ENCODE measurements at places on chromosomes 2 and 18. TPM values are rescaled to one million over a fixed set of nuclear protein-coding genes. Genes with fewer than 3 reads are reported as not detected.
A peak's percentile ranks its signal among the peaks of the same experiment; 100 is the strongest.

GRCh38 chr2:172345956-172346555 lies 81.3 kb upstream of the ITGA6 start:
- DNase-seq: no peak

The RGPD5 gene
- 8.0 TPM for polyA plus RNA-seq

- no peak for DNase-seq
These were observed 410.0 kb upstream of the KCNH7 start for GRCh38 chr2:163248376-163249253.

- no peak for DNase-seq
These were observed 4.3 kb downstream of the IL18RAP start for GRCh38 chr2:102427249-102427648.

GRCh38 chr18:811182-811891 lies 705 bp downstream of the YES1 start:
- no peak for DNase-seq

DNA sequence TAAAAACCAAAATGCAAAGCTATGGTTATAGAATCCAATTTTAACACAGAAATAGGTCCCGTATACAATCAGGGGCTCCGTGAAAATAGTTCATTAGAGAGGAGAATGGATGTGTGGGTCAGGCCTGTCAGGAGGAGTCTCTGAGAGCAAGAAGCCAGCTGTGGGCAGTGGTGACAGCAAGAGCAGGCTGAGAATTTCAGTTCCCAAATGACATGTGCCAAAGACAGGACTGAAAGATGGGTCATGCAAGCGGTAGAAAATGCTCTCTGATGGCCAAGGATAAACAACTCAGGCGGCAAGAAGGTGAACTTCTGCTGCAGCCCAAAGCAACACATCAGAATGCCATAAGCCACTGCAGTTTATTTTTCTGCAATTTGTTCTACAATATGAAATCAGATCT lies 100.4 kb downstream of the CCDC141 start:
- DNase-seq: no peak

DNA sequence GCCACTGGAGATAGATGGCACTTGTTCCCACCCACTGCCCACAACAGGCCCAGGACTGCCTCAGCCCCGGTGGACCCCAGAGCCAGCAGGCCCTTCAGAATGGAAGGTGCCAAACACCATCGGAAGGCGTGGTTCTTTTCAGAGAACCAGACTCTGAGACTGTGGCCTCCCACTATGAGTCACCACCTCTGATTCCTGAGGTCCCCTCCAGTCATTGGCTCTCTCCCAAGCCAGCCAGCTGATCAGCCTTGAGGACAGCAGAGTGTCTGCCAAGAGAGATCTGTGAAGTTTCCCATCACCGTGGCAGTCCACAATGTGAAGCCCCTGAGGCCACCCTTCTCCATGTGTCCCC lies 10.4 kb upstream of the MAP3K2 start:
- DNase-seq: peak; percentile 74

GRCh38 chr2:147846412-147847081 lies 1.7 kb downstream of the ACVR2A start:
- DNase-seq: no peak

- DNase-seq: no peak
These were observed 28.3 kb downstream of the PKP4 start for GRCh38 chr2:158484892-158485556.

DNA sequence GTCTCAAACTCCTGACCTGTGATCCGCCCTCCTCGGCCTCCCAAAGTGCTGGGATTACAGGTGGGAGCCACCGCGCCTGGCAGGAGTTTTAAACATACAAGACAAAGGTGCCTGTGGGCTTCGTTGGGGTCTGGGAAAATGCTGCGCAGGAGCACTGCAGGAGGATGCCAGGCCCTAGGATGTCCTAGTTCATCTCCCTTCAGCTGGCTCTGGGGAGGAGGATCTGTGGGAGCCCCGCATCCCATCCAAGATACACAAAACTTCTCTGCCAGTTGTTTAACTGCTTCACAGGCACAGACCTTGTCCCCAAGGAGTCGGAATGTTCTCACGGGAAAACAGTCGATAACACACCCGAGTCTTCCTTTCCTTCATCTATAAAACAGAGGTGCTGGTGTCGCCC lies 89.1 kb downstream of the POLR1A start:
- DNase-seq: no peak

DNA sequence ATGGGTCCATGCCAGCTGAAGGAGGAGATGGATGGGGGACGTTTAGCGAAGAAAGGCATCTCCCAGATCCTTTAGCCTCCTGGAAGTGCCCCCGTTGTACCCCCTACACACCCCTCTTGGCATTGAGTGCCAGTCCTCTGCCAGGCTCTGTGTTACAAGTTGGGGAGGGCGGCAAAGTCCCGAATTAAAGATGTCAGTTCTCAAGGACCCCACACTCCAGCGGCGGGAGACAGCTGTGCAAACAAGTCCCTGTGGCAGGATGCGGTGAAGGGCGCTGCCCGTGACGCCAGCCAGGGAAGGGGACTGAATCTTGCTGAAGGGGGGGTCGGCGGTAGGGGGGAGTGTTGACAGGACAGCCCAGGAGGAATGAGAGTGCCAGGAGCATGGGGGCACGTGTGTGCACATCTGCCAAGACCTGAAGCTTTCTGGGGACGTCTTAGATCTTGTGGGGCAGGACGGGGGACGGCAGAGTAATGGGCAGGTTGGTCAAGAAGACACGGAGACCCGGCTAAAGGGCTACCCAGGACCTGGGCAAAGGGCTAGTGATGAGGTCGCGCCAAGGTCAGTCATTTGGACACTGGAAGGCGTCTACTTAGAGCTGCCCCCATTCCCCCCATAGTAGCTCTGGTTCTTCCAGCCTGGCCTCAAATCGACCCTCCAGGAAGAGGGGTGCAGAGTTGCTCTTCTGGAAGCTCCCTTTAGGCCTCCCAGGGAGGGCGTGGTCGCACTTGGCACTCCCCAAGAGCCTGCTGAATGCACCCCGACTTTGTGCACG lies 2.8 kb upstream of the CTDSP1 start:
- DNase-seq: no peak

The ADRA2B gene
- polyA plus RNA-seq: not detected

DNA sequence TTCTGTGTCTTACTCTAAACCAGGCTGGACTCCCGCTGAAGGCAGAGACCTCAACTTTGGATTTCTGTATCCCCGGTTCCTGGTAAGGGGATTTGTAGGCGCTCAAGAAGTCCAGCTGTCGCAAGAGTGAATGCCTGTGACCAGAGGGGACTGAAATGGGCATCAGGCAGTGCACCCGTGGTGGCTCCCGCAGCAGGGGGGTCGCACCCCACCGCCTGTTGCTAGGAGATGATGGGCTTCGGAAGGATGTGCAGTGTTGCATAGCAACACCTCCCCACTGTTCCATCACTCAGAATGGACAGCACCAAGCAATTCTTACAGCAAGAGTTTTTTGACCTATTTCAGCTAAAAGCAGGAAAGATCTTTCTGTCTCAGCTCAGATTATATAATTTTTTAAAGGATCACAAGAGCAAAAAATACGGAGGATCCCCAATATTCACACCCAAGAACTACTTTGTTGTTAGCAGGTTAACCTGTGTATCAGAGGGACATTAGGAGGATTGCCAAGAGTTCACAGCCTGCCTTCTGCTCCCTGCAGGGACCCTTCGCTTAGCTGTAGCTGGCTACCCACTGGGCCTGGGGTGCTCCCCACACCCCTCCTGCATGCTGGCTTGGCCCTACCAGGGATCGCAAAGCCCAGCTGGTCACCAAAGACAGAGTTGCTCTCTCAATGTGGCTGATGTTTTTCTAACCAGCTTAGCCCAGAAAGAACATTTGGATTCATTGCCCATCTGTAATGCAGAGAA lies 63.8 kb downstream of the SOWAHC start:
- no peak for DNase-seq

GRCh38 chr2:212672186-212672585 lies 133.6 kb upstream of the ERBB4 start:
- no peak for DNase-seq

DNA sequence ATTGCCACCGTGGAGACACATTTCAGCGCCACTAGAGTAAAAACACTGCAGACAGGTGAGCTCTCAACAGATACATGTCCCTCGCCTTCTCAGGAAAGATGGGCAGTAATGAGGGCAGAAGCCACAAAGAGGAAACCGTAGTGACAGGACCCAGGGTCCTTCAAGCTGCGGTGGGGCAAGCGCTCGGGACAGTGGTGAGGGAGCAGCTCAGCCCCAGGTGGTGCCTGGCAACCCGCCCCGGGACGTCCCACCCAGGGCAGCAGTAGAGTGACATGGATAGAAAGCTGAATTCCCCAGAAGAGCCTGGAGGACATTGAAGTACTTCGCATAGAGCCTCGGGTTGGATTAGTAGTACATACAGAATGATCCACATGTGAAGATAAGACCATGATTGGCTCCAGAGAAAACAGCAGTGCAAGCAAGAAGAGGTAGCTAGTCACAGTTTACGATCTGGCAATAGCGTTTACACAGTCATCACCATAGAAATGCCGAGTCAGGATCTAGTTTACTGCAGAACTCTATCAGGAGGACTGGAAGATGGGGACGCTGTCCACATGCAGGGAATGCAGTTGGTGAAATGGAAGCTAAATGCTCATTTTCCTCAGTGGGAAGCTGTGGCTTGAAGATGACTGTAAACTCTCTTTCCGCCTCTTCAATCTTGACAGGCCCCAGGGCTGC lies 37.4 kb upstream of the ALPP start:
- no peak for DNase-seq

- DNase-seq: no peak
These were observed 106.8 kb upstream of the GALNT5 start for GRCh38 chr2:157150747-157151146.

DNA sequence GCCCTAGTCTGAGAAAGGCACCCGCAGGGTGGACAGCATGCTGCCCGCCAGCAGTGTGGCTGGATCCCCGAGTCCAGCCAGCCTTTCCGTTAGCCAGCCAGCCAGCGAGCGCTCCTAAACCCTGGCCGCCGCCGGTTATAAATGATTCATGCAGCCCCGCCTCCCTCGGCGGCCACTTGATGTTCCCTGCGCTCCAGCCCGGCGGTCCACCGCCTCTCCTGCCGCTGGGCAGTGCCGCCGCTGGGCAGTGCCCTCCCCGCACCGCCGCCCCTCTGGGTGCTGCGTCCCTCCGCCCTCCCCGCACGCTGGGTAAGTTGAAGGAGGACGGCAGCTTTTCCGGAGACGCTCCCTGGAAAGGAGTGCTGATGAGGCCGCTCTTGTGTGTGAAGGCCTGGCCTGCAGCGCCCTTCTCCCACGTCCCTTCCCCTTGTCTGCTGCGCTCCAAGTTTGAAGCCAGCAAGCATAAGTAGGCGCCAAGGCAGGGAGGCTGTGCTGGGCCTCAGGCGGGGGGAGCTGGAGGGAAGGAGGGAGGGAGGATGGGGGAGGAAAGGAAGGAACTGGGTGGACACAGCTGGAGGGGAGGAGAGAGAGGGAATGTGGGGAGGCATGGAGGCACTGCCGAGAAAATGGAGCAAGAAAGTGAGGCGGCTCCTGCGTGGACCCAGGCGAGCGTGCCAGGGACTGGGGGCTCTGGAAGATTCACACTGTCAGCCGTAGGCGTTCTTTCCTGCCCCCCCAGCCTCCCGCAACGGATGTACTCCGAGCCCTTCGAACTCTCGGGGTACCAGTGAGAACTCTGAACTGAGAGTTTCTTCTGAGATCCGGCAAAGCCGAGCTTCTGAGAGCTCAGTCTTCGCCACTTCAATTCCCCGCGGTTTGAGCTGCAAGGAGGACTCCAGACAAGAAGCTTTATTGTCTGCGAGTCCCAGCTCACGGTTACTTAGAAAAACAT lies 131.9 kb downstream of the GLI2 start:
- peak; percentile 39 for DNase-seq

DNA sequence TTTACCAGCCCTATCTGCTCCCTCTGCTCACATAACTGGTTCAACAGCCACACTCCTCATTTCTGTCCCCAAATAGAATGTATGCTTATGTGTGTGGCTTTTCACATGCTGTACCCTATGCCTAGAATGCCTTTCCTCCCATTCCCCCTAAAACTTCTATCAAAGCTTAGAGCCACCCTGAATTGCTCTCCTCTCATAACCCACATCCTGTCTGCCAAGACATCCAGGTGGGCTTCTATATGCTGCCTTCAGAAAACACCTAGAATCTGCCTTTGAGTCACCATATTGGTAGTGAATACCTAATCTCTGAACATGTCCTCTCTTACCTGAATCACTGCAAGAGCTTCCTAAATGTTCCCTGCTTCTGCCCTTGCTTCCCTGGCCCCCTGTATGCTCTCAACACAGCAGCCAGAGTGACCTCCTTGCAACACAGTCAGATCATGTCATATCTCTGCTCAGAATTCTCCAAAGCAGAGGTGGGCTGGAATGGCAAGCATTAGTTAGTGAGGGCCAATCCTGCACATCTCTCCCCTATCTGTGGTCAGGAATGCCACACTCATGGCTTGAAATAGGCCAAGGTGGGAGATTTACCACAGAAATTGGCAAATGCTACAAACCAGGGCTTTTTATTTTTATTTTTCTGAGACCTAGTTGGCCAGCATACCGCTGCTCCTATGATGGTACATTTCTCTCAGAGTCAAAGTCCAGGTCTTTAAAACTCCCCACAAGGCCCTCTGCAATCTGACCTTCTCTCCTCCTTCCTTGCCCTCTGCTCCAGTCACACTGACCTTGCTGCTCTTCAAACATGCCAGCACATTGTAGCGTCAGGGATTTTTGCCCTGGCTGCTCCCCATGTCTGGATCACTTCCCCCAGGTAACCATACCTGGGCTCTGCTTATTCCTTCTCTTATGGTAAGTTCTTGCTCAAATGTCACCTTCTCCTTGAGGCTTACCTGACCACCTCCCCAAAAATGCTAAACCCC lies 111.8 kb upstream of the STON1 start:
- DNase-seq: no peak

- DNase-seq: peak; percentile 4
These were observed 558 bp downstream of the MRPS5 start for GRCh38 chr2:95121093-95121406.

- DNase-seq: no peak
These were observed 233.4 kb downstream of the WDR7 start for GRCh38 chr18:56884511-56884910.

All from BJ (cell line).